ENCODE measurements at places on chromosomes 1 and 21. TPM values are rescaled to one million over a fixed set of nuclear protein-coding genes. Genes with fewer than 3 reads are reported as not detected.
A peak's percentile ranks its signal among the peaks of the same experiment; 100 is the strongest.

DNA sequence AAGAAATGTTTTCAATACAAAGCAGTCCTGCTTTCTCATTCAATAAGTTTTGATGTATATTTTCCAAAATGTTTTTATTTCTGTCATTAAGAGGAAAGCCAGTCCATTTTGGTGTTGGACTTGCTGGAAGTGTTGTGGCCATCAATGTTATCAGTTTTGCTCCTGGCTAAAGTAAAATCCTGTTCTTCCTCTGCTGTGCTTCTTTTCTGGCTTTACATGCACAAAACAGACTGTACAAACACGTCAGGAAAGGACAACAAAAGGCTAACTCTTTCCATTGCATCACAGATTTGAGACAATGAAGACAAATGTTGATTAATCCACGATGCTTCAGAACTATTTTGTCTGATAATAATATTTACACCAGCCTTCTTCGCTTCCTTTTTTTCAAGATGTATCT, 735.4 kb downstream of the LTN1 start:
- DNase-seq: no peak

DNA sequence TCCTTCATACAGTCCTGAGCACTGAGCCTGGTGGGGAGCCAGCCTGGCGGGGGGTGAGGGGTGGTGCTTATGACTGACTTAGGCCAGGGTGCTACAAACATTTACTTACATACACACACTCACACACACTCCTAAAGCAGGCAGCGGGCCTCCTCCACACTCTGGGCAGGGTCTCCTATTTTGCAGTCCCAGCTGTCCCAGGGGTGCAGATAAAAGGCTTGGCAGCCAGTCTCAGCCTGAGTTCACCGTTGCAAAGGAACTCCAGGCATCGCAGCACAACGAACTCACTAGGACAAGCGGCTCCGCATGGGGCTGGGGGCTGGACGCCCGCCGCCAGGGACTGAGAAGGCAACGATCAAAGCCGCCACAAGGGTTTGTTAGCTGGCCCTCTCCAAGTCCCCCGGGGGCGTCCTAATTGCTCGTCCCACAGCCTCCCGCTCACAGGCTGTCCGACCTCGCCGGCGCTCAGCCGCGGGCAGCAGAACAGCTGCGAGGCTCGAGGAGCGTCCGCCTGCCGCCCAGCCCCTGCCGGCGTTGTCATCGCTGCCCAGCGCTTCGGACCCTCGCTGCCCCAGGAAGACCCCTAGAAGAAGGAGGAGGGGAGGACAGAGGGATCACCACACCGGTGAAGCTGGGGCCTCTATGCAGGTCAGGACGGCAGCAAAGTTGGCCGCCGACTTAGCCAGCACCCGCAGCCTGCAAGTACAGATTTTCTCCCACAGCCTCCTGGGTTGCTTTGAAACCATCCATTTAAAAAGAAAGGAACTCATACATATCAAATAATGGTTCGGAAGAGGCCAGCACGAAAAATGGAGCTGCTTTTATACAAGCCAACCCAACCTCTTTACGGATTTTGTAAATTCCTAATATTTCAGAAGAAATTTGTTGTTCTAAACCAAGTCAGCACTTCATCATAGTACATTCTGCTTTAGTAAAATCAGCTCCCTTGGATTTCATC, 6.2 kb downstream of the BARHL2 start:
- DNase-seq: peak; percentile 87

DNA sequence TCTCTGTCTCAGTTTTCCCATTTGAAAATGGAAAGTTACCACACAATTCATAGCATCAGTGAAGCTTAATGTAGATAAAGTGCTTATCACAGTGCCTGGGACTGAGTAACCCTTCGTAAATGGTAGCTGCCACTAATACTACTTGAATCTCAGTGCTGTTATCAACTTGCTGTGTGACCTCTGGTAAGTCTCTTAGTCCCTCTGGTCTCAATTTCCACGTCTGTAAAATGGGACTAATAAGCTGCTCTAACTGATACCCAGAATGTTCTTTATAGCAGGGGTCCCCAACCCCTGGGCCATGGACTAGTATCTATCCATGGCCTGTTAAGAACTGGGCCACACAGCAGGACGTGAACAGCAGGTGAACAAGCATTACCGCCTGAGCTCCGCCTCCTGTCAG, 7.7 kb downstream of the SERINC2 start:
- DNase-seq: no peak

- no peak for DNase-seq
Measured at GRCh38 chr1:185463433-185463832, 146.4 kb upstream of the IVNS1ABP start.

GRCh38 chr1:54384918-54385726, 21.1 kb downstream of the SSBP3 start:
- DNase-seq: no peak

DNA sequence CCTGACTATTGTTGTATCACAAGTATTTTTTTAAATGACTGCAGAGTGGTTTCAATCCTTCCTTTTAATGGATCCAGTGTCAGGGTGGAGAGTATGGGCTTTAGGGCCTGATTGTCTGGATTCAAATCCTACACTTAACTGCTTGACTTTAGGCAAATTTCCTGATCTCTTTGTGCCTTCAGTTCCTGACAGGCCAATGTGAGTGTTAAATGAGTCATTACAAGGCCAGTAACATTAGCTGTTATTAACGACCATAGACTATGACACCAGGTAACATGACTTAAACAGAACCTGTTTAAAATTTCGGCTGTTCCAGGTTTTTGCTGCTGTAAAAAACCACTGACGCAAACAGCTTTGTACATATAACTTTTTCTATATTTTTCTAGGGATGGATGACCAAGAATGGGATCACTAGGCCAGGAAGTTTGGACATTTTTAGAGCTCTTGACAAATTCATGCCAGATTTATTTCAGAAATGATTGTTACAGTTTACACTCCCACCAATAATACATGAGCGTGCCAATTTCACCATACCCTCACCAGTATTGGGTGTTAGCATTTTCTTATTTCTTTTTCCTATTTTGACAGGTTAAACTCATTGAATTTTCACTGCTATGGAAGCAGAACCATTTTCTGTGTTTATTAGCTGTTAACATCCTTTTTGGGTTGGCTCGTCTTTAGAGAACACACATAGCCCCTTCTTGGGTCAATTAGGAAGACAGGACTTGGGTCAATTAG, 11.3 kb downstream of the ZNF362 start:
- no peak for DNase-seq

GRCh38 chr1:10986525-10986890, 25.9 kb upstream of the TARDBP start:
- no peak for DNase-seq

- DNase-seq: no peak
Measured at GRCh38 chr1:938711-939489, 15.2 kb downstream of the SAMD11 start.

DNA sequence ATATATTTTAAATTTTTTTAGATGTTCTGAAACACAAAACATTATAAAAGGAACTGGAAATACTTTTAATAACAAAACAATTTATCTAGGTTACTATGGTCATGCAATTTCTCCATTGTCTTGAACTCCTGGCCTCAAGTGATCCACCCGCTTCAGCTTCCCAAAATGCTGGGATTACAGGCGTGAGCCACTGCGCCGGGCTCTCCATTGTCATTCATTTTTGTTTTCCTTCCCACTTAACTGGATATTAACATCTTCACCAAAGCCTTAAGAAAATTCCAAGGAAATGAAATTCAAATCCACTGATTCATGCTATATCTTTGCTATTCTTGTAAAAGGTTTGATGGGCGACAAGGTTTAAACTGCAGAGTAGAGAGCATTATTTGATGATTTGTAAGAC, 279.5 kb upstream of the PKN2 start:
- DNase-seq: no peak

GRCh38 chr1:226942392-226942791, 2.3 kb downstream of the COQ8A start:
- no peak for DNase-seq

DNA sequence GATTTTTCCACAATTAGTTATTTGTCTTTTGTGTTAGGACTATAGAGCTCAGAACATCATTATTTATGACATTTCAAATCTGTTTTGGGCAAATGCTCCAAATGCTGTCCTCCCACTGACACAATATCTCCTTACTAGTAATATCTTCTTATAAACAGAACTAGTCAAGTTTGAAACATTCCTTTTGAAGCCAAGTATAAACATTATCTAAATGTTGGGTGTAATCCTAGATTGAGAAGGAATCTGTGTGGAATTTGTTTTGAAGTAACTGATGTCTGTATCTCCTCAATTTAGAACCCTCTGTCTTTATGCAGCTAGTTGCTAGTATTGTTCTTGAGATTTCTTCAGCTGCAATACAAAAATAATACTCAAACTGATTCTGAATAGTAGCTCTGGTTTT, 28.5 kb upstream of the PAXBP1 start:
- no peak for DNase-seq

GRCh38 chr1:172117800-172118199, 276.5 kb downstream of the DNM3 start:
- no peak for DNase-seq

- DNase-seq: no peak
Measured at GRCh38 chr1:215004121-215004827, 78.3 kb upstream of the KCNK2 start.

DNA sequence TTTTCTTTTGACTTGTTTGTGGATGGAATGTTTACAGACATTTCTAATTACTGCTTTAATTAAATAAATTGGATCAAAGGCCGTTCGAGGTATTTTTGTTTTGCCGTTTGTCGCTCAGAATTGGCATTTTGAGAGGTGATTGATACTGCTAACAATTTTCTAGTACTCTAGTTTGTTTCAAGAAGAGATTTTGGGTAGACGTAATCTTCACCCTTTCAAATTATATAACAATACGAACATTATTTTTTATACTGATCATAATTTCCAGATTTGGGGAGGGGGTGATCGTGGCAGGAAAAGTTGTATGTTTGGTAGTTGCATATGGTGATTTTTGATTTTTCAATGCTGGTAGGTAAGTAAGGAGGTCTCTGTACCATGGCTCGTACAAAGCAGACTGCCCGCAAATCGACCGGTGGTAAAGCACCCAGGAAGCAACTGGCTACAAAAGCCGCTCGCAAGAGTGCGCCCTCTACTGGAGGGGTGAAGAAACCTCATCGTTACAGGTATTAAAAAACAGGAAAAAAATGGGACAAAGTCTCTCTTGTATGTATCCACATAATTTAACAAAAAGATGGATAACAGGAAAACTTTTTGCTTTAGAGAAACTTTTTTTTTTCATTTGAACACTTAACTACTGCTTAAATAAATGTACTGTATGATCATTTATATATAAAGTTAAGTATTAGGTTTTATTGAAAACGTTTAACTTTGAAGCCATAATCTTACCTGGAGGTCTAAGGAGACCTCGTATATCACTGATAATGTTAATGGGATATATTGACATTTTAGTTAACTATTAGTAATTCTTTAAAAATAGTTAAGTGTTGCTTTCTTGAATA, 1.7 kb downstream of the H3-3A start:
- DNase-seq: peak; percentile 49

GRCh38 chr1:71014178-71014579, 33.4 kb downstream of the PTGER3 start:
- peak; percentile 54 for DNase-seq

DNA sequence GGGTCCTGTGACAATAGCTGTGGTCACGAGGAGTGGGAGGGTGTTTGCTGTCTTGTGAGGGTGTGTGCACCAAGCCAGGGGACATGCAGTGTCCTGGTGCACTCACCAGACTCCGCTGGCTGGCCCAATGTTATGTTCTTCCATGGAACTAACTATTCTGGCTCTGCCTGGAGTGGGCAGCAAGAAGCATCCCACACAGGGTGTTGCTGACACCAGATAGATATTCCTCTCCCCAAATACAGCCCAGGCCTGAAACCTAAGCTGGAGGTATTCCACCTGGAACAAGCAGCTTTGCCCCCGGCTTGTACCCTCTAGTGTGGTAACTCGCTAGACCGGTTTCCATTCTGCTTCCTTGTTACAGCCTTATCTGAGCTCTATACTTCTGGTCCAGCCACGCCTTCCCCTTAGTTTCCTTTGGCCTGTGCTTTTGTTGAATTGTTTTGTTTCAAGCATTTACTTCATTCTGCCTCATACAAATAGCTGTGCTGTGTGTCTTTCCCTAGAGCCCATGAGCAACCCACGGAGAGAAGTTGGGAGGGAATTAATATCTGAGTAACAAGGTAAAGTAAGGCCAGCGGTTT, 14.7 kb upstream of the LY9 start:
- no peak for DNase-seq

- no peak for DNase-seq
Measured at GRCh38 chr1:214665606-214666110, 62.7 kb downstream of the CENPF start.

- DNase-seq: no peak
Measured at GRCh38 chr1:171898941-171899340, 57.6 kb downstream of the DNM3 start.

Gene DNAJB4
- 28.3 TPM for total RNA-seq

Gene KRTAP12-2
- total RNA-seq: 1.8 TPM

Gene ACOT11
- 5.5 TPM for total RNA-seq

Gene PRAMEF20
- total RNA-seq: not detected

Gene ABCG1
- total RNA-seq: 3.4 TPM

Gene TNFRSF4
- total RNA-seq: 0.80 TPM

Gene MAP3K6
- total RNA-seq: 2.4 TPM

Gene RNF186
- not detected for total RNA-seq

Gene COL11A1
- total RNA-seq: 0.31 TPM

Gene LAX1
- total RNA-seq: 0.43 TPM

Gene FCRL2
- total RNA-seq: not detected

Gene RAB42
- total RNA-seq: 3.5 TPM

All from A673 (cell line).